Omental fat pad (tissue), 4 donors: ENCODE measurements at places on chromosomes 1 and 21. TPM values are rescaled to one million over a fixed set of nuclear protein-coding genes. Genes with fewer than 3 reads are reported as not detected.

- no peak for DNase-seq
Observed at GRCh38 chr1:145997718-145998023, 1.3 kb upstream of the TXNIP start.

GRCh38 chr1:190663962-190664361, 186.3 kb upstream of the BRINP3 start:
- DNase-seq: no peak

The CFAP107 gene
- total RNA-seq: not detected

DNA sequence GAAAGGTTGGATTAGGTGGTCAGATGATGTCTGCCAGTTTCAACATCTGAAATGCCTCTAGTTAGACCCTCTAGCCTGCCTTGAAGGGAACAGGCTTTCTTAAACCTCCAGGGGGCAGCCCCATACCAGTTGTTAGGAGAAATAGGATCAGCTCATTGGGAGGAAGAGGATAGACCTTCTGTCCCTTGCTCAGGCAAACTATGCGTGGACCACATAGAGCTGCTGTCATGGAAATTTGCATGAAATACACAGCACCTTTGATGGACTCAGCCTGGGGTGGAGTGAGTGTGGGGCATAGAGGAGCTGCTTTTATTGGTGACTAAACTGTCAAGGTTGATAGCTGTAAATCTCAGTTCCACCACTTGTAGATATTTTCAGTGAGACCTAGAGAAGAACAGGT, 38.4 kb upstream of the SPAG17 start:
- no peak for DNase-seq

The MCOLN3 gene
- 5.3 TPM for total RNA-seq

GRCh38 chr1:53505891-53506290, 46.7 kb downstream of the DMRTB1 start:
- no peak for DNase-seq

GRCh38 chr1:230698130-230698529, 15.8 kb downstream of the AGT start:
- no peak for DNase-seq

DNA sequence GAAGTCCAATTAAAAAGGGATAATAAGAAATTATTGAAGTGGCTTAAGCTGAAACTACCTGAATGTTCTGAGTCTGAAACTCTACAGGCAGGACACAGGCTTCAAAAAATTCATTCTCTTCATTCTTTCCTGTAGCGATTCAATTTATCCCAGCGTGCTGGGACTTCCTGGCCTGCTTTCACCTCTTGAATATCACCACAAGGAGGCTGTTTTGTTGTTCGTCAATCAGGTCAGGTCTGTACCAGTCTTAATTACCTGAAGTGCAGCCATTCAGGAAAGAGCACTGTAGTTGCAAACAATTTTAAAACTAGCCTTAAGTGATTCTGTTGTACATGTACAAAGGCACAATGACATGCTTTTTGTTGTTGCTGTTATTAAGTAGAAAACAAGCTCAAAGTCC, 38.4 kb downstream of the FYB2 start:
- DNase-seq: no peak

The CYP4Z1 gene
- 5.2 TPM for total RNA-seq

GRCh38 chr1:245397771-245398170, 243.0 kb downstream of the KIF26B start:
- no peak for DNase-seq

The ACTL8 gene
- total RNA-seq: not detected

- no peak for DNase-seq
Observed at GRCh38 chr1:235421751-235422150, 54.5 kb downstream of the TBCE start.

GRCh38 chr1:173507205-173507846, 30.2 kb downstream of the PRDX6 start:
- DNase-seq: no peak

GRCh38 chr1:63731117-63732043, 42.4 kb upstream of the ROR1 start:
- DNase-seq: no peak

GRCh38 chr1:36963006-36963405, 71.3 kb downstream of the GRIK3 start:
- DNase-seq: no peak

The PTGFR gene
- 13.6 TPM for total RNA-seq

The NBPF9 gene
- total RNA-seq: 16.6 TPM

DNA sequence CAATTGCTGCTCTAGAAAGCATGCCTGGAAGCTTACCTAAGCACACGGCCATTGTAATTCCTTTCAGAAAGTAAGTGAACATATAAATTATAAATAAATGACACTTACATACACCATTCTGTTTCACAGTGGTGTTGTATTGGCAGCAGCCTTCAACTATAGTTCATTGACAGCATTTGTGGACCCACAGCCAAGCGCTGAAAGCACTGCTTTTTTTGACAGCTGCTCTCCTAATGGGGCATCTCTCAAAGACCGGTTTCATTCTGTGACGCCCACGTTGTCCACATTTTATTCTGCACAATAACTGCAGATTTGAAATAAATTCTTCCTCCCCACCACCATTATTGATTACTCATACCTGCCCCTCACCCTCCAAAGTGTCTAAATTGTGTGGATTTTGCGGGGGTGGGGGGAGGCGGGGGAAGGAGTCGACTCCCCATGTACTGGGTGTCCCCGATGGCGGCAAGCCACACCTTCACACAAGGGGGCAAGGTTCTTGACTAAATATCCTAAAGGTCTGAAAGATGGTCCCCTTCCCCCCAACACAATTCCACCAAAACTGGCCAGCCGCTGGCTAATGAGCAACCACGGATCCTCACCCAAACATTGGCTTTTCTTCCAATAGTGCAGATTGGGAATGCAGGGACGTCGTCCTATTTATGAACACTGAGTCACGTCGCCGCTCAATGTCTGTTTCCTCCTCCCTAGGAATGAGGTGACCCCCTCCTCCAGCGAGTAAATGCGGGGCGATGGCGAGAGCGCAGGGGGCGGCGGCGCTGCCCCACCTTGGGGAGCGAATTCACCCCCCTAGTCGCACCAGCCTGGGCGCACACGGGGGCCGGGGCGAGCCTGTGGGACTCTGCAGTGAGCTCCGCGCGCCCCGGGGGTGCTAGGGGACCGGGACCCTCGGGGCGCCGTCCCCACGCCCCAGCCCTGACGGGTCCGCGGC, 960 bp downstream of the RCAN1 start:
- no peak for DNase-seq

The ABCA4 gene
- total RNA-seq: not detected

The NUCKS1 gene
- 75.4 TPM for total RNA-seq

- DNase-seq: peak; percentile 75
Observed at GRCh38 chr1:155241069-155241679, 14.1 kb downstream of the ENTREP3 start.

DNA sequence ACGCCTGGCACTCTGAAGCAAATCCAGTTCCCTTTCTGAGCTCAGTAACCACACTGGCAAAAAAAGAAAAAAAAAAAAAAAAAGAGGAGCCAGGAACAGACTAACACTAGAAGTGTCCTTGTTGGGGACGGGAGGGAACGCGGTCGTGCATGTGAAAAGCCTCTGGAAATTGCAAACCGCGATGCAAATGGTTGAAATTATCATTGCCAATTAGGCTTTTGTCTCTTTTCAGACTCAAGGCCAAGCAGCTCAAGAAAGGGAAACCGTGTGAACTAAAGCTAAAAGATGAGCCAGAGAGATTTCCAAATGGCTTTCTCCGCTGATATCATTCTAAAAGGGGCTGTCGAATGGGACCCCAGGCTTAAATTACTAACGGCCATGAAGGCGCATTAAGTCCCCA, 13.5 kb downstream of the TRABD2B start:
- no peak for DNase-seq

The TEX35 gene
- total RNA-seq: not detected

GRCh38 chr1:241990040-241990439, 8.9 kb downstream of the MAP1LC3C start:
- peak; percentile 27 for DNase-seq

- DNase-seq: no peak
Observed at GRCh38 chr1:244665771-244666217, 12.9 kb downstream of the DESI2 start.

DNA sequence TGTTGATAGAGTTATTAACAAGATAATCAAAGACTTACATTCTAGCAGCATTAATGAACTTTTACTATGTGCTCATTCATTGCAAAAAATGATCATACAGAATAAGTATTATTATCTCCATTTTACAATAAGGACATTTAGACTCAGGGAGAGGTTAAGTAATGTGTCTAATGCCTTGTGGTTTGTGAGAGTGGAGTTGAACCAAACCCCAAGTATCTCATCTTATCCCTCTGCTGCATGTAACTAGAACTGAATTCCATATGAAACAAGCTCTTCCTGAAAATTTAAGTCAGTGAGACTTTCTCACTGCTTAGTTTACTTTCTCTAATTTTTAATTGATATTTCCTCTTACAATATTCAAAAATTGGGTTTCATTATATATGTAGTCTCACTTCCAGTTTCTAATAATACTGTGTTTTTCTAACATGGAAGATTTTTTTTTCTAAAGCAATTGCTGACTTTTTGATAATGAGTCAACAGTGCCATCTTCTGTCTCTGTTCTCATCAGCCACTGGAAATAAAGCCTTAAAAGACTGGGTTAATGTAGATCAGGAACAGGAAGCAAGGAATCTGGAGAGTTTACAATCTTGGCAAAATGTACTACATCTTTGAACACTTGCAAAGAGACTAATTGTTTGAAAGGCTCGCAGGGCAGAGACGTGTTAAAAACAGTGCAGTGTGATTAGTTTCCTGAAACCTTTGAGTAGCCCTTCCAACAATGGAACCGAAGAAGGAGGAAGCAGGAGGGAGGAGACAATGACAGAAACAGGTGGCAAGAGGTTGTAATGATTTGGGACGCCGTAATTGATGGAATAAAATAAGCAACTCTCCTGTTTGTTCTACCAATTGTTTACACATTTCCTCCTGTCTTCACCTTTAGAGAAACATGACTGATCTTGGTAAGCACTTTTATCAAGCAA, 567.6 kb downstream of the MRPL39 start:
- no peak for DNase-seq

GRCh38 chr1:85838238-85838637, 130.0 kb upstream of the ZNHIT6 start:
- no peak for DNase-seq

- no peak for DNase-seq
Observed at GRCh38 chr1:42732126-42732680, 7.8 kb downstream of the CLDN19 start.
